ENCODE measurements at places on chromosomes 2 and 18.

DNA sequence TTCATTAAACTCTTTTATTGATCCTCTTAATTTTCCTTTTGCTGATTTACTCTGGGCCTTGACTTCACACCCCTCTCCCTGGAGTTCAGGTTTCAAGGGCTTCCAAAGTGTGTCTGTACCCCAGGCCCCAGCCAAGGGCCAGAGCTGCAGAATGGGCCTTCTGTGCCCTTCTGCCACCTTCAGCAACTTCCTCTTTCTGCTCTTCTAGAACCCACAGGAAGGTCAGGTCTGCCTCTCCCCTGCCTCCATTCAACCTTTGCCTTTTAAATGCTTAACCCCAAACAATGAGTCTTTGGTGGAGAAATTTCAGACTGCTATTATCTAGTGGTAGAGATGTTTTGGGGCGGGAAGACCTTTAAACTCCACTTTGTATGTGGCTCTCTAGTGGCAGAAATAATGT, 63.1 kb downstream of the TSN start:
- no peak for DNase-seq

- DNase-seq, result no peak
These were observed 76.0 kb downstream of the TGIF1 start for GRCh38 chr18:3525870-3526420.

GRCh38 chr2:45678791-45679348, 27.4 kb downstream of the PRKCE start:
- DNase-seq, result no peak

DNA sequence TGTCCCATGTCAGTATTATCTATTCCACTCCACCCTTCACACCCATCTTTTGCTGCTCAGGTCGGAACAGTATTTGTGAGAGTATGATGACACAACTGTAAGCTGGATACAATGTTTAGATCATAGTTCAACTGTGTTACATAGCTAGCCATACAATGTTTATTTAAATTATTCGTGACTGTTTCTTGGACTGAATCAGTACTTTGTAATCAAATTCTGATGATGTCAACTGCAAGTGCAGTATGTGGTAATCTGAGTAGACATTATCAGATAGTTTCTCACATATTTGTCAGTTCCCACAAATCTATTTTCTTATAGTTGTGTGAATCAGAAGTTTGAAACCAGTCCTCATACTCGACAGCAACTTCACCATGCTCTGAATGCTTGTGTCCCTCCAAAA, 177.6 kb downstream of the ZNF407 start:
- DNase-seq, result no peak

- no peak for DNase-seq
These were observed 471.1 kb upstream of the FAM98A start for GRCh38 chr2:34070196-34070595.

- no peak for DNase-seq
These were observed 130.0 kb upstream of the RND3 start for GRCh38 chr2:150617351-150617978.

GRCh38 chr2:85019121-85019520, 48.2 kb downstream of the KCMF1 start:
- no peak for DNase-seq

DNA sequence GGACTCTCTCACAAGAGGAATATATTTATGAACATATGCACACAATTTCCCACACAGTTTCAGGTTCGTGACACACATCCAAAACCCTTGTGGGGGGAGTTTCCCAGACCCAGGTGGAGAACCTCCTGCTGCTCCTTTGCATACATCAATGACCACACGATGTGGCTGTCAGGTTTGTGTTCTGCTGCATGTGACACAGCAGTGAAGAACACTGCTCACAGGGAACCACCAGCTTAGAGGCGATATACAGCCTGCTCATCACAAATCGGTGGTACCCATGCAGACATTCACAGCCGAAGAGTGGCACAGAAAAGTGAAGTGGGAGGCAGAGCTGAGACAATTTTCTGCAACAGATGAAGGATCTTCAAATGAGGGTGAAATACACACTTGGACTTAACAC, 175.6 kb upstream of the ZFP36L2 start:
- DNase-seq, result no peak

DNA sequence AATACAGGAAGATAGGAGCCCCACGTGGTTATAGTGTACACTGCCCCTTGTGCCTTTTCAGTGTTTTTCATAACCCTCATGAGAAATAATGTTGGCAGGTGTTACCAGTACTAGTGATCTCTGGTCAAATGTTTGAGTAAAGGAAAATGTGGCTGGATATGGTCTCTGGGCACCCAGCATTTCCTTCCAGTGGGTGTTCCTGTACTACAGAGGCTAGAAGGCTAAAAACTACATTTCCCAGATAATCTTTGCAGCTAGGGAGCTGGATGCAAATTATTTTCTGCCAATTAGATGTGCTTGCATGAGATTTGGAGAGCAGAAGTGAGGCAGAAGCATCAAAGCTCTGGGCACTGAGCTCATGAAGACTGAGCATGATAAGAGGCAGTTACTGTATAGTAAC, 45.1 kb downstream of the KIAA2012 start:
- no peak for DNase-seq

DNA sequence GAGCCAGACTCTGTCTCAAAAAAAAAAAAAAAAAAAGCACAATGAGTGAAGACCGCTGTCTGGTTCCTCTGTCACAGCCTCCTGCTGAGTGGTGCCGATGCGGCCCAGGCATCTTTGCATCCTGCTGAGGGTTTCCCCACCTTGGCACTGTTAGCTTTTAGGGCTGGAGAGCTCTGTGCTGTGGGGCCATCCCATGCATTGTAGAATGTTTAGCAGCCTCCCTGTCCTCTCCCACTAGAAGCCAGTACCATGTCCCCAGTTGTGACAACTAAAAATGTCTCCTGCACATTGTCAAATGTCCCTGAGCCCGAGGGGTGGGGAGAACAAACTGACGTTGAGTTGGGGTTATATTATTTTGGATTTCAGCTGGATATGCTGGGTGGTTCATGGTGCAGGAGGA, 7.9 kb upstream of the COLEC11 start:
- DNase-seq, result no peak

DNA sequence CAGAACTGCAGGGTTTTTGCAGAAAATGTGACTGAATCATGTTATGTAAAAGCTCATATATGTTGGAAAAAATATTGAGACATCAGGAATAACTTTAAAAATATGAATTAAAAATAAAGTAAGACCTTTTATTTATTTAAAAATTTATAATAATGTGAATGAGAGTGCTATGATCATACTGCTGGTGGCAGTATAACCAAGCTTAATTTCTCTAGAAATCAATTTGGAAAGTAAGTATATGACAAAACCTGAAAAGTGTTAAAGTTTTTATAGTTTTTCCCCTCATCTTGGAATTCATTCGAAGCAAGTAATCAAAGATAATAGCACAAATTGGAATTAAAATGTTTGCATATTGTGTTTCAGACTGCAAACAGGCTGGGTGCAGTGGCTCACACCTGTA, 7.5 kb downstream of the SLC39A10 start:
- DNase-seq, result no peak

GRCh38 chr2:225402210-225402776, 2.8 kb downstream of the NYAP2 start:
- no peak for DNase-seq

DNA sequence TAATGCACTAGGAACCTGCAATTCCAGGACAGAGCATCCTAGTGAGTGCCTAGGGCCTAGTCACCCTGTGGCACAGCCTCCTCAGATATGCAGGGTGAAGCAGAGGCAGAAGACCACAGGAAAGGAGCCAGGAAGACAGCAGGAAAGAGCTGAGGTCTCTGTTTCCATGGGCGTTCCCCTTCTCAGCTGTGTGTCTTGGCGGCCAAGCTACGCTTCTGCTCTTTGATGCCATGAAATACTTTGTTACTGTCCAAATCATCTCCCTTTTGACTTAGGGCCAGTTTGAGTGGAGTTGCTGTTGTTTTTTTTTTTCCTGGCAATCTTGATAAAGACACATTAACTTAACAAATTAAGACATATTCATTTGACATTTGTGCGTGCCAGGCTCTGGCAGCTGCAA, 67.3 kb downstream of the APOB start:
- no peak for DNase-seq

- no peak for DNase-seq
These were observed at the start of gene RAD51AP2 for GRCh38 chr2:17518212-17519154. RAD51AP2 (minus strand) TSS chr2:17518440; CDS start chr2:17518415, 25 bp downstream.

DNA sequence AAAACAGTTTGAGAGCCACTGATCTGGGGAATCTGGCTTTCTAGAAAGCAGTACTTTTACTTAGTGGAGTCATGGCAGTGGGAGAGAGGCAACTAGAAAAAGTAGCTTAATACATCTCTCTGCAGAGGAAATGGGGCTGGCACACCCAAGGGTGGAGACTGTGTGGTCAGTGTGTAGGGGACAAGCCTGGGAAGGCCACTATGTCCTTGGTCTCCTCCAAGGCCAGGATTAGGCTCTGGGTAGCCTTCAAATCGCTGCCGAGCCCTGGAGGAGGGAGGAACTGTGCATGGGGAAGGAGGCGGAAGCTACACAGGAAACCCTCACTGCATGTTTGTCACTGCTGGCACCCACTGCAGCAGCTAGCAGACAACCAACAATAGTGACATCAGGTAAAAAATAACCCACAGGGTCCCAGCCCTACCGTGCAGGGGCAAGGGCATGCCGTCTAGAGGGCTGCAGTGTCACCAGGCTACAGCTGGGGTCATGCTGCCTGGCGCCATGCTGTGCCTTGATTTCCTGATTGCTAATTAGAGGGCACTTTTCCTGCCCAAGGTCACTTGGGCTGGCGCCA, 34.8 kb downstream of the LBH start:
- DNase-seq, result no peak

GRCh38 chr2:130743278-130743677, 12.1 kb upstream of the AMER3 start:
- no peak for DNase-seq

GRCh38 chr2:68834737-68835376, 36.3 kb downstream of the BMP10 start:
- DNase-seq, result no peak

- no peak for DNase-seq
These were observed 150.7 kb upstream of the LMAN1 start for GRCh38 chr18:59509481-59510442.

DNA sequence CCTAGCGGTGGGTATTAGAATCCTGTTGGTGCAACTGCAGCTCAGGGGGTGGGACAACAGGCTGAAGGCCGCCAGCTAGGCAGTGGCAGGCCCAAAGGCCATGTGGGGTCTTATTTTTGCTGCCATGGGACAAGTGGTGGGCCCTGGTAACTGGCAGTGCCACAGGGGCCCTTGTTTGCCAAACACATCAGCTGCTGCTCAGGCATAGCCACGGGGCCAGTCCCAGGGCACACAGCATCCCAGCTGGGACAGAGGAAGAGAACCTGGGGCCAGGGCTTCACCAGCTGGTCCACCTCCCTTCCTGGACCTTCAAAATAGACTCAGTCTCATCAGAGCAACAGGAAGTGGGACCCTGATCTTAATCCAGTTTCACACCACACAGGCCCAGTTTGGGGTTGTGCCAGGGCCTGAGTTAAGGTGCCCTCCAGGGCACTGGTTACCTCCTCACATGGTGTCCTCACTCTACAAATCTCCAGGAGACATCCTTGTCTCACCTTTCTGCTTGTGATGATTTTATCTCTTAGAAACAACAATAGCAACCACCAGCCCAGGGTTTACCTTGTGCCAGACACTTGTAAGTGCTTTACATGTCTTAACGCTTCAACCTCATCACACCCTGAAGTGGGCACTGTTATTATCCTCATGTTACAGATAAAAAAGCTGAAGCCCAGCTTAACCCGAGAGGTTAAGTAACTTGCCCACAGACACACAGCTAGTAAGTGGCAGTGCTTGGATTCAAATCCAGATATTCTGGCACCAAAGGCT, 98.5 kb downstream of the GYPC start:
- DNase-seq, result no peak

DNA sequence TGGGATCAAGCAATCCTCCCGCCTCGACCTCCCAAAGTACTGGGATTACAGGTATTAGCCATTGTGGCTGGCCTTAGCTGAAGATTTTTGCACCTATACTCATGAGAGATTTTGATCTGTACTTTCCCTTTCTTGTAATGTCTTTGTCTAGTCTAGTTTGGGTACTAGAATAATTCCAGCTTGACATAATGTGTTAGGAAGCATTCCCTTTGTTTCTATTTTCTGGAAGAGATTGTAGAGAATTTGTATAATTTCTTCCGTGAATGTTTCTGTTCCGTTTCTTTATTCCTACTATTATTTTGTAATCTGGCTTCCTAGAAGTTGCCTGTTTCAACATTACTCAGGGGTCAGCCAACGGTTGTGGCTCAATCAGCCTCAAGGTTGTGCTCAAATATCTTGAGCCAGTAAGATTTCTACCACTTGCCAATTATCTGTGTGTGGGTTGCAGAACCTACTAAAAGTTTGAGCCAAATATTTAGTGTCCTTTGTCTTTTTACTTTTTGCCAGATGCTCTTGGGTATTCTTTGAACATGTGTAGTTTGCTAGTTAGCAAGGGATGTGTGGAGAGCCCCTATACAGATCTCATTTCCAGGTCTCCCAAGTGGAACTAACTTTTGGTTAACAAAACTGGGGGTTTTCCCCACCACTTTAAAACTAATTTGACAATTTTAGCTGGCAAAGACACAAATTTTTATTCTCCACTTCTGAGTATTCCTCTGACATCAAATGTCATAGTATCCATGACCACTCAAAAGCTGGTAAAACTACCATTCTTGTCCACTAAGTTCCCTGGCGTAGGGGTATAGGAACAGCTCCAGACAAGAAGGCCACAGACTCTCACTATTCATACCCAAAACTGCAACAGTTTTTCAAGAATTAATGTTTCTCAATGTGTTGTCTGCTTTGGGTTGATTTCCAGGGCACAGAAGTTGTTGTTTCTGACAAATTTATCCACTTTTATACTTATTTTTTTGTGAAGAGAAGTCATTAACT, 42.8 kb upstream of the BAZ2B start:
- DNase-seq, result no peak

GRCh38 chr18:77522051-77522675, 272.5 kb downstream of the GALR1 start:
- DNase-seq, result no peak

DNA sequence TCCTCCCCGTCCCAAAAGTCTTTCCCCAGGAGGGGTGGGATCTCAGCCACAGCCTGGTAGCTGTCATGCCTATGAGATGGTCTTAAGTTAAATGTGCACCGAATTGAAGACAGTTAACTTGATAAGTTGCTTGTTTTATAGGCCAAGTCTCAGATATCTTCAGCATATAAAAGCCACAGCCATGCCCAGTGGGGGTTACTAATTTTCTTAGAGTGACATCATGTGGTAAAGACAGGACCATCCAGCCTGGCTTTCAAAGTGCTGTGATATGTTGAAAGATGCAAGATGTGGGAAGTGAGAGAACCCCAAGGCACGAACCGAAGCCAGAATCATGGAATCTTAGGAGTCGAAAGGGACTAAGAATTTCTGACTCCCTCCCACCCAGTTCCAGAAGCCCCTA, 42.1 kb upstream of the FAM124B start:
- DNase-seq, result no peak

DNA sequence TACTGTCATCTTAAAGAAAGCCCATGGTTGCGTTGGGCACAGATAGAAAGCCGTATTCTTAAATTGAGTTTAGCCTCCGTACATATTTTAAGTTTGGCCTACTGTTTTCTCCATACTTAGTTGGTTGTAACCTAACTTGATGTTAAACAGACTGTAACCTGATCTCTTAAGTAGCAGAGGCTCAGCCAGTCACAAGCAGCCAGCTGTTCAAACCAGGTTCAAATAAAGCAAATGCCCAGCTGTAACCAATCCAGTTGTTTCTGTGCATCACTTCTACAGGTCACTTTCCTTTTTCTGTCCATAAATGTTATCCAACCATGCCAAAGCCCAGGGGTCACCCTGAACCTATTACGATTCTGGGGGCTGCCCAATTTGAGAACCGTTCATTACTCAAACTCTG, 10.0 kb upstream of the THADA start:
- DNase-seq, result no peak

- DNase-seq, result no peak
These were observed 59.7 kb upstream of the NABP1 start for GRCh38 chr2:191618046-191618780.

Measured in stimulated activated CD8-positive, alpha-beta memory T cell treated with anti-CD3 and anti-CD28 coated beads, Interleukin-7, amount 100 ng/mL, for 1 hour (primary cell).